ENCODE measurements at places on chromosomes 12 and 14.

- DNase-seq, result no peak
Measured at GRCh38 chr12:105275997-105276733, 40.2 kb upstream of the APPL2 start.

DNA sequence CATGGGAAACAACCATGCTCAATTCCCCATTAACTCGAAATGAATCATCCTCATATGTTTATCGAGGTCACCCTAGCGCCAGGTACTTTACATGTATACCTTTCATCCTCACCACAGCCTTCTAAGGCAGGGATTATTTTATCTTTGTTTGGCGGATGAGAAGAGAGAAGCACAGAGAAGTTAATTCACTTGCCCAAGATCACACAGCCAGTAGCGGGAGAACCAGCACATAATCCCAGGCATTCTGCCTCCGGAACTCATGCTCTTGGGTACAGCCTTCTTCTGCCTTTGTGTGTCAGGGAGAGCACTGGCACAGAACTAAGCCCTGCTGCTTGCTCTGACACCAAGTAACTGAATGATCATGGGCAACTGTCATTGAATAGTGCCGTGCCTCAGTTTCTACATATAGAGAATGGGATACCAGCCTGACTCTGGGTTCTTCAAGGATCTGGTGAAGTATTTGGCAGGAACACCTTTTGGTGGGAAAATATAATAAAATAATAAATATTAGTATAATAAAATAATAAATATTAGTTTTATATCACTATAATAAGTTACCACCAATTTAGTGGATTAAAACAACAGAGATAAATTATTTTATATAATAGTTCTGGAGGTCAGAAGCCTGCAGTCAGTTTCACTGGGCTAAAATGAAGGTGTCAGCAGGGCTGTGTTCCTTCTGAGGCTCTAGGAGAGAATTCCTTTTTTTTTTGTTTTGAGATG, 220.9 kb downstream of the AACS start:
- no peak for DNase-seq

DNA sequence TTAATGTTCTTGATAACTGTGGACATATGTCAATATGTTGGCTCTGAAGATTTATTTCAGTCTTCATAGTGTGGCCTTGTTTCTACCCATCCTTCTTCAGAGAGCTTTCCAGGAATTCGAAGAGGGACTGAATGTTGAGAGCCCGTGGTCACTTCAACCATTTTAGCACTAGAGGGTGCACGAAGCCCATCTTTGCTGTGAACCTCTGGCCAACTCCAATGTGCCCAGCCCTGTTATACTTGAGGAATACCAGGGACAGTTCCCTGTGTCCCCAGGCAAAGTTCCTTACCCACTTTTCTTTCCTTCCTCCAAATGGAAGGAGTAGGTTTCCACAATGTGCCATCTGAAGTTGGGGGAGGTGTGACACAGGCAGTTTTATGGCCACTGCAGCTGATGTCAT, 603.5 kb downstream of the RPL10L start:
- DNase-seq, result no peak

GRCh38 chr14:39873791-39874190, 441.6 kb upstream of the FBXO33 start:
- no peak for DNase-seq

GRCh38 chr12:75844985-75845384, 186.6 kb downstream of the PHLDA1 start:
- DNase-seq, result no peak

DNA sequence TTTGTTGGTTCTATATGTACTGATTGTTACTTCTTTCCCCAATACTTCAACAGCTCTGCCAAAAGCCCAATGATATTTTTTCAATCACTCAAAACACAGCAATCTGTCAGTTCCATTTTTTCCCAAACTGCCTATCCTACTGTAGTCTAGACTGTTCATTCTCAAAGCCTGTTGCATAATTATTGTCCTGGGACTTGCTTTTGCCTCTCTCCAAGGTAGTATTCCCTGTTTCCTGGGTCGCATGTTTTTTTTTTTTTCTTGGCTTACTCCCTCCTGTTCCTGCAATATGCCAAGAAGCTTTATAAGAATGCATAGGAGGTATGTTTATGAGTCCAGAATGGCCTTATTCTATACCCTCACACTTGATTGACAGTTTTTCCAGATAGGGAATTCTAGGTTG, 19.9 kb upstream of the CCNT1 start:
- no peak for DNase-seq

- DNase-seq, result no peak
Measured at GRCh38 chr14:66240105-66240504, 246.1 kb upstream of the CCDC196 start.

DNA sequence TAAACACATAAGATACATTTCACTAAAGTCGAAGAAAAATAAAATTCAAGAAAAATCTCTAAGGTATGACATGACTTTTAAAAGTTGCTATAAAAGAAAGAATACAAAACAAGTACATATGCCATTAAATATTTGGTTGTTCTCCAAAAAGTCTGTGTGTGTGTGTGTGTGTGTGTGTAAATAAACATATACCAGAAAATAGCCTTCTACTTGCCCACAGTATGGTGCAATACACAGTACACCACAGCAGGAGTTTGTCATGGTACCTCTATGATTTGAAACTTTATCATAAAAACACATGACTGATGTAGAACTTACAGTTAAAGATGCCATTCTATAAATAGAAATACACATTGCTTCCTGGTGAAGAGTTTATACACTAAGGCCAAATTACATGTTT, 692.7 kb upstream of the MGAT4C start:
- DNase-seq, result no peak

DNA sequence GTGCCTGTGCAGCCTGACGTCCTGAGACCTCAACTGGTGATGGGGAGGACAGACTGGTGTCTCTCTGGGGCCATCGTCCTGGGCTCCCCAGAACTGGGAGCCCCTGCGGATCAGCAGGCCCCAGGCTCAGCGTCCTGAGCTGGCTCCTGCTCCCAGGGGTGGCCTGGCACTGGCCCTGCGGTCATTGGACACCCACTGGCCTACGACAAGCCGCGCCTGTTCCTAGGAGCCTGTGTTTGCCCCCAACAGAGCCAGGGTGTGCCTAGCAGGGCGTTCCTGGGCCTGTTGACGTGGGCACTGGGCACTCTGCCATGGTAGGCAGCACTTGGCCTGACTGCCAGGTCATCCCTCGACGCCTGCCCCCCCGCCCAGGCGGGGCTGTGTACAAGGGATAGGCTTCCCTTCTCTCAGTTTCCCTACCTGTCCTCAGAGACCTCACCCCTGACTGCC, 8.4 kb downstream of the ADSS1 start:
- DNase-seq, result no peak

All from stimulated activated CD4-positive, alpha-beta T cell treated with anti-CD3 and anti-CD28 coated beads, Interleukin-12 subunit alpha, Interleukin-12 subunit beta, amount 100 ng/mL, for 4 hours (primary cell).